ENCODE measurements at places on chromosomes 13 and 19.

DNA sequence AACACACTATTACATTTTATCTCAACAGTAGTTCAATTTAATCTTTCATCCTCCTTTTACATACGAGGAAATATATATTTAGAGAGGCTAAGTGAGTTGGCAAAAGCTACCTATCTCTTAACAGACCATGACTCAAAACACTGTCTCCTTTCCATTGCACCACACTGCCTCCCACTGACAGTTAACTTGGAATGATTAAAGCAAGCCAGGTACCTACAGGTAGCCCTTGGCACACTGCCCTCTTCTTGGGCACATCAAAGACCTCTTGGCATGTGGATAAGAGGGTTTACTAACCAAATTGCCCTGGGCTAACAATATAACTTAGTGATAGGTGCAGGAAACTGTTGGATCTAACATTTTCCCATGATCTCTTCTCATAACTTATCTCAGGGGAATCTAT is 1.8 kb downstream of the ABHD13 start:
- ATAC-seq: peak; percentile 19

- no peak for ATAC-seq
These were observed 52.7 kb upstream of the RFXAP start for GRCh38 chr13:36766295-36766694.

DNA sequence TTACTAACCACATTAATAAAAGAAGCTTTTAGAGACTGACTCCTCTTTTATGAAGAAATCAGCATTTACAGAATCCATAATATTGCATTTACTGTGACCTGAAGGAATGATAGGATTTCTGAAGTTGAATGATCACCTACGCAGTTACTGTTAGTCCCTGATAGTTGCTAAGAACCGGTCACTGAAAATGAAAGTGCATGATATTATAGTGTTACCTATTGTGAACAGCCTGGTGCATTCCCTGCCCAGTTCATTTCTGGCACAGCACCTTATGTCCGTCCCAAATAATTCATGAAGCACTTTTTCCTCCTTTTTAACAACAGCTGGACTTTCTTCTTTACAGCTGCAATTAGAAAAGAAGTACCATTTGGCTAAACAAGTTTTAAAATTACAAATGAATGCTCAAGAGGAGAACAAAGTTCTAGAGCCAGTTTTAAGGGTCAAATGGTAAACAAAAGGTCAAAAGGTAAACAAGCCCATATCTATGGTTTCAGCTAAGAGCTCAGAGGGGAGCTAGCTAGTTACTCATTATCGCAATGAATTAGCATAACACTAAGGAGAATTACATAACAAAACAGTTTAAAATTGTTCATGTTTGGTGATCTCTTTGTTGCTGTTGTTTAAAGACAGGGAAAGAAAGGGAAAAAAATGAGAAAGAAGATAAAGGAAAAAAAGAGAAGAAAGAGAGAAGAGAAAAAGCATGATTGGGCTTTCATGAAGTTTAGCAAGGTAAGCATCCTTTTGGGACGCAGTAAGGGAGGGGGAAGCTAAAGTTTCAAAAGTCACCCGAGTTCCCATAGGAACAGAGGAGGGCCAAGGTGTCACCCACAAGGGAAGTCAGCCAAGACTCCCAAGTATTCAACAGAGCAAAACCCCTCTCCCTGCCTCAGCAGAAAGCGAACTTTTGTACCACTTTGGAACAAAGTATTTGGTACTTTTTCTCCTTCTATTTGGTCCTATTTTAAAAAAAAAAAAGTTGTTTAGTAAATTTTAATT is 50.2 kb downstream of the FLT3 start:
- ATAC-seq: no peak

GRCh38 chr13:42110410-42111155 is 62.1 kb downstream of the DGKH start:
- ATAC-seq: peak; percentile 60

DNA sequence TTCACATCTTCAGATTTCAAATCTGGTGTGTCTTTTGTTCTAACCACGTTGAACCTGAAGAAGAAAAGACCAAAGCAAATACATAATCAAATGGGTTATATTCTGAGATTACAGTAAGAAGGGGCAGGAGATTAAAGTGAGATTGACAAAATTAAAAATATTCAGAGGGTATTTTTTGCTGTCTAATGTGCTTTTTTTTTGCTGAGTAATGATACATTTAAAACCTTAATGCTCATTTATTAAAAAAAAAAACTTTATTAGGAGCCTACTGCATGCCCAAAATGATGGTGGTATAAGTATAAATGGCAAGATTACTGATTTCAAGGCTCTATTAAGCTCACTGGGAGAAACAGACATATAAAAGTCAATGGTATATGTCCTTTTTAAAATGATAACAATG is 459.4 kb downstream of the FGF9 start:
- ATAC-seq: no peak

GRCh38 chr13:29589967-29590366 is 5.5 kb downstream of the SLC7A1 start:
- ATAC-seq: no peak

GRCh38 chr13:35309706-35310105 is 166.8 kb downstream of the MAB21L1 start:
- no peak for ATAC-seq

DNA sequence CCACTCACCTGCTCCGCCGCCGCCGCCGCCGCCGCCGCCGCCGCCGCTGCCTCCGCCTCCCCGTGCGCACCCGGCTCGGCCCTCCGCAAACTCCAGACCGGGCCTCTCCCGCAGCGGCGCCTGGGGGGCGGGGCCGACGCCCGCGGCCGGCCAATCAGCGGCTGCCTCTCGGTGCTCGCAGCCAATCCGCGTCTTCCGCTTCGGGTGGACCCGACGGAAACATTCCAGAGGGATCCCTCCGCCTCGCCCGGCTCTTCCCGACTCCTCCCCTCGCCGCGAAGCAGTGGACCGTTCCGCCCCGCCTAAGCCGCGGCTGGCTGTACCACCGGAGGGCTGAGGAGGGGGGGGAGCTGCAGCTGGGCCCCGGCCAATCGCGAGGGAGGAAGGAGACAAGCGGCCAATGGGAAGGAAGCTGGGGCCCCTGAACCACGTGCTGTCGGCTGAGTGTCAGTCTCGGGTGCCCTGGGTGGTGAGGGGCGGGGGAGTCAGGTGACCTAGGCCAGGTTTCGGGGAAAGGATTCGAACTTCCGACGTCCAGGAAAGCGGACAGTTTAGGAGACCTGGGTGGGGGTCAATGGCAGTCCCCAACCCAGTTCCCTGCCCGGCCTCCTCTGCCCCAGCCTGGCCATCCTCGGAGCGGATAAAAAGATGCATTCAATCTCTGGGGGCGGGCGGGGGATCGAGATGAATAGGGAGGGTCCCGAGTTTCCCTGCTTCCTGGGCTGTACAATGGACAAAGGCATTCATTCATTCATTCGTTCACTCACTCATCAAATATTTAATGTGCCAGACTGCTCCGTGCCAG is at the start of gene GIPC1:
Gene GIPC1 (minus strand): TSS at position 99 of the 805 bp plus-strand sequence. CDS start 13,151 bp downstream, outside the sequence.
- ATAC-seq: peak; percentile 89

DNA sequence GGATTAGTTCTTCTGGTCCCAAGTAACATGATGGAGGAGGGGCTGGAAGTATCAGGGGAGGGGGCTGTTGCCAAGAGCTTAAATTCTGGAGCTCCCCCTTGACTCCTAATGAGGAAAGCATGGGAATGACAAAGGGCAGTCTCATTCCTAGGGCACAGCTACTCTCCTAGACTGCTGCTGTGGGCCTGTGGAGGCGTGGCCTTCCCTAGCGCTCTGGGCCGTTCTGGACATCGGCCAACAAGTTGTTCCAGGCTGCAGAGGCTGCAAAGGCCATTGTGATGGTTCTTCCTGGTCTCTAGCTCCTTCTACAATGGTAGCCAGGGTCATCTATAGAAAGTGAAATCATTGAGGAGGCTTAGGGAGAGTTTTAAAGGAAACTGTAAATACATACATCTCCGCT is 916.6 kb downstream of the DIAPH3 start:
- no peak for ATAC-seq

GRCh38 chr19:13073263-13073662 is 29.4 kb downstream of the LYL1 start:
- ATAC-seq: no peak

- no peak for ATAC-seq
These were observed 2227.9 kb upstream of the PCDH20 start for GRCh38 chr13:63643543-63643942.

DNA sequence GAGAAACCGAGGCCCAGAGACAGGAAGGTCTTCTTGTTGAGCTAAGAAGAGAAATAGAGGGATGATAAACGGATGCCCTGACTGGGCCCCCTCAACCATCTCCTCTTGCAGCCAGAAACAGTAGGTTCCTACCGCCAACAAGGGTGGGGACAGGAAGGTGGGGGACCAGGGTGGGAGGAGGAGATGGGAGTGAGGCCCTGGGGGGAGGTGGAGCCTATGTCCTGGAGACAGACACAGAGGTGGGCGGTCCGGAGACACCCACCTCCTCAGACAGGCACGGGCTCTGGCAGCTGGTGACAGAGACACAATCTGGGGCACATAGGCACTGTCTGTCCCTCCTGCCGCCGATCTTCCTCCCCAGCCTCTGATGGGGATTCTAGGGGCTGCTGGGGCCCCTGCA is 16.9 kb downstream of the GADD45B start:
- no peak for ATAC-seq

DNA sequence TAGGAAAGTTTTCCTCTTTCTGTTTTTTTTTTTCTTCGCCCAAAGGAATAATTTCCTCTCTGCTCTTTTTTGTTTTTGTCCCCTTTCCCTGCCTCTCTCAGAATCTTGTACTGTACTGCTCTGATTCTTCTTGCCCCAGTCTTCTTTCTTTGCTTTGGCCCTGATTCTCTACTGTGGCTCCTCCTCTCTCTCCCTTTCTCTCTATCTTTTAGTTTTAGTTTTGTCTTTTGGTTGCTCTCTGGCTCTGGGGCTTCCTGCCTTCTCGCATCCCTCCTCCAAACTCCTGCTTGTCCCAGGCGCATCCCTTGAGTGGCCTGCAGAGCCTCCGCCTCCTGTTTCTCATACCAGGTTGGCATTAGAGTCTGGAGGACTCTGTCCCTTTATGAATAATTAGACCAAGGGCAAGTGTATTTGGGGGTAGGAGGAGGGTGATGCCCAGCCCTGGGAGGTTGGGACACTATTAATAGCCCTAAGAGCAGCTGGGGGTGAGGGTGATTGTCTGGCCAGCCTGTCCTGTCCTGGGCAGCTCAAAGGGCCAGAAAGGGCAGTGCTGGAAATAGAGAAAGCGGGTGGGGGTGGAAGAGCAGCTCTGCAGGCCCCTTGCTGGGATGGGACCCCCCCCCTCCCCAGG is 39.1 kb downstream of the LYL1 start:
- ATAC-seq: no peak

DNA sequence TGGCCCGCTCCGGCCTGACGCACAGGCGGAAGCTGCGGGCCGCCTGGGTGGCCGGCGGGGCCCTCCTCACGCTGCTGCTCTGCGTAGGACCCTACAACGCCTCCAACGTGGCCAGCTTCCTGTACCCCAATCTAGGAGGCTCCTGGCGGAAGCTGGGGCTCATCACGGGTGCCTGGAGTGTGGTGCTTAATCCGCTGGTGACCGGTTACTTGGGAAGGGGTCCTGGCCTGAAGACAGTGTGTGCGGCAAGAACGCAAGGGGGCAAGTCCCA is 4.4 kb downstream of the FFAR1 start:
- no peak for ATAC-seq

Data from esophagus mucosa (tissue), 1 donor.